ENCODE measurements at places on chromosomes 5 and 9. TPM values are rescaled to one million over a fixed set of nuclear protein-coding genes. Genes with fewer than 3 reads are reported as not detected.

GRCh38 chr5:143554187-143554717 lies 150.8 kb upstream of the NR3C1 start:
- no peak for DNase-seq

TEX53 gene
- not detected for polyA plus RNA-seq

SLC27A6 gene
- polyA plus RNA-seq: 1.7 TPM

DNA sequence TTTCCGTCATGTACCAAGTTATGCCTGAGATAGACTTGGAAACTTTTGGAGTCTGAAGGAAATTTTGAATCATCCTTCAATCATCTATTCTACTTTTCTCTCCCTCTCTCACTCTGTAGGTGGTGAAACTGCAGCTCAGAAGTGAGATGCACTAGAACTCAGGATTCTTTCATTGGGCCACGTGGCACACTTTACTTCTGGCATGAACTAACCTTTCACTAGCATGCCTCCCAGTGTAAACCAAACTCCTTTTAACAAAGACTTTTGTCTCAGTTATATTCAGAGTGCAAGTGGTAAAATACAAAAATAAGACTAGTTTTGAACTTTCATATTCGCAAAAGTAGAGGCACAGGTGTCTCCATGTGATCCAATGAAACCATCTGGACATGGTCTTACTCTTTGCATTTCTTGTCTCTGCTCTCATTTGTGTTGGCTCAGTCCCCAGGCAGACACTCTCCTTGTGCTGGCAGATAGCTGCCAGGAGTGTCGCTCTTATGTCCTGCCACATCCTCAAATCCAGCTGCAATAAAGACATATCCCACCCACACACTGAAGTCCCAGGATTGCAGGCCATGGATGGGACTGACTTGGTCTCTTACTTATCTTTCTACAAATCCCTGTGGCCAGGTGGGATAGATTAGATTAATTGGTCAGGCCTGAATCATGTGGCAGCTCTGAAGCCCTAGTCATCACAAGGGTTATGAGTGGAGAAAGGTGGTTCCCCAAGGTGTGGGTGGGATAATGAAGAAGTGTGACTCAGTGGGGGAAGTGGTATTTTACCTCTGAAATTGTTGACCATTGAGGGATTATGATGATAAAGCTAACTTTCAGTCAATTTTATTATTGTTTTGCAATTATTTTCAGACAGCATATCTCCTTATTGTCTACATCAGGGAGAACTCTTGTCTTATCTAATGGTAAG lies 267.5 kb downstream of the GABRB2 start:
- no peak for DNase-seq

DNA sequence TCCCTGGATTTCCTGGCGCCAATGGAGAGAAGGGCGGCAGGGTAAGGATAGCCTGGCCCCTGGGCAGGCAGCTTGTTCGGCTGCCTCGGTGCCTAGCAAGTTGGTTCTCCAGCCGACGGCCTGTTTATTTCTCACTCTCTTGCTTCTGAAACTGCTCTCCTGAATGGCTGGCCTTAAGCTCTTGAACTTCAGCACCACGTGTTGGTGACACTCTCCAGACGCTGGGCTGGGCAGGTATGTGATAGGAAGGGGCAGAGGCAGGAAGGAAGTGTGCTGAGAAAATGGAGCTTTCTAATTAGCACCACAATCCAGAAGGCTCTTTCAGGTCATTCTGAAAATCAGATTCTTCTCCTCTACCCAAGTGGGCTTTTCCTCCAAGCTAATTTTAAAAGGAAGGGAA lies 91.4 kb upstream of the FCN2 start:
- DNase-seq: no peak

GRCh38 chr5:135456238-135457099 lies 4.3 kb upstream of the TIFAB start:
- no peak for DNase-seq
